ENCODE measurements at places on chromosomes 5 and 9.

DNA sequence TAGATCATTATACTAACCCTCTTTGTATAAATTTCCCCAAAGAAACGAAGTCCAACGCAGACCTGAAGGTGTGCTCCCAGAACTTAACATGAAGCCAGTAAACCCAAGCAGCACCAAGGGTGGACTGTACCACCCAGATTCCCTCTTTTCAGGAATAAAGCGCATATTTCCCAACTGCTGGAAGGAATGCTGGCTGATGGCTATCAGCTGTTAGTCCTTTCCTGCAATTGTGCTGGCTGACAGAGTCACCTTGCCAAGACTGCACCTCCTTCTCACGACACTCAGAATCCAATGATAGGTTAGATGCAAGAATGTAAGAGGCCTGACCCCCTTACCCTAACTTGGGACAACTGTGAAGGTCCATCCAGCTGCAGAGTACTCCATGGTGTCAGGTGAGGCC lies 93.9 kb downstream of the MAPKAP1 start:
- DNase-seq = no peak

GRCh38 chr5:153523211-153523610 lies 32.7 kb downstream of the GRIA1 start:
- no peak for DNase-seq

GRCh38 chr5:62506659-62507460 lies 71.8 kb upstream of the LRRC70 start:
- DNase-seq = no peak

DNA sequence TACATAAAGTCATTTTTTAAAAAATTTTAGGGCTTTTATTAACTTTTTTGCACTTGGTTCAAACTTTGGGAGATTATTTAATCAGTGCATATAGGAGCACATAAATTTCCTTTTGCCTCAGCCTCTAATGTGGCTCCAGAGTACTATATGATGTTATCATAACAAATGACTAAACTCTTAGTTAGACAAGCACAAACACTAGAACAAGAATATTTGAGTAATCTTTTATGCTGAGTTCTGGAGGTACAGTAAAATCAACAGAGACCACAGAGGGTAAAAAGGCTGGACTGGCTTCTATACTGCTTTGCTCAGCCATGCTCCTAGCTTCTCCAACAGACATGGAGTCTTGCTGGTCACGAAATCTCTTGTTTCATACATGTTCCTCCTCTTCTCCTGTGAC lies 52.5 kb upstream of the SGCD start:
- no peak for DNase-seq

GRCh38 chr9:3696368-3696767 lies 170.6 kb upstream of the RFX3 start:
- DNase-seq = no peak

GRCh38 chr5:2178528-2178927 lies 295.8 kb upstream of the IRX4 start:
- peak; percentile 35 for DNase-seq

- no peak for DNase-seq
Measured at GRCh38 chr5:72313141-72313540, 6.9 kb downstream of the MRPS27 start.

DNA sequence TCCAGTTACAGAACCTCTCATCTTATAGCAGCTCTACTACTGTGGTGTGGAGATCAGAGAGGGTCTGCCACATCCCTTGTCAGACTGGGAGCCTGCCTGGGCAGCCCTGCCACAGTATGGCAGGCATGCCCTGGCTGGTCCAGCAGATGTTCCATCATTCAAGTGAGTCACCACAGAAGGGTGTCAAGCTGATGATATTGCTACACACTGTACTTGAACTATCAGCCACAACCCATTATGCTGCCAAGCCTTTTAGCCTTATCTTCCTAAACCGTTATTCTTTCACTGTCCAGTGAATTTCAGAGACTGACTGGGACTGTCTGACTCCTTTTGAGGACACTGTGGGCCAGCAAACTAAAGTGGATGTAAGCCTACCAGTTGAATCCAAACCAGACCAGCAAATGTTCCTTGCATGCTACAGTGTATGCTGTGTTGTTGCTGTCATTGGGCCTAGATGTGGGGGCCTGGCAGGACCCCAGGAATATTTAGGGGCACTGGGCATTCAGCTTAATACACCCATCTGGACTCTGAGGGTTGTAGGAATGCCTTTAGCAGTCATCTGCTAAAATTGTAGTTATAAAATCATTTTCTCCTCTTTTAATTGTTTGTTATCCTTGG lies 202.6 kb downstream of the NR3C1 start:
- no peak for DNase-seq

GRCh38 chr9:3262826-3263529 lies 262.8 kb downstream of the RFX3 start:
- DNase-seq = no peak

GRCh38 chr9:128011071-128011817 lies 30.5 kb upstream of the EEIG1 start:
- DNase-seq = no peak

- no peak for DNase-seq
Measured at GRCh38 chr9:4923580-4924544, 61.2 kb upstream of the JAK2 start.

DNA sequence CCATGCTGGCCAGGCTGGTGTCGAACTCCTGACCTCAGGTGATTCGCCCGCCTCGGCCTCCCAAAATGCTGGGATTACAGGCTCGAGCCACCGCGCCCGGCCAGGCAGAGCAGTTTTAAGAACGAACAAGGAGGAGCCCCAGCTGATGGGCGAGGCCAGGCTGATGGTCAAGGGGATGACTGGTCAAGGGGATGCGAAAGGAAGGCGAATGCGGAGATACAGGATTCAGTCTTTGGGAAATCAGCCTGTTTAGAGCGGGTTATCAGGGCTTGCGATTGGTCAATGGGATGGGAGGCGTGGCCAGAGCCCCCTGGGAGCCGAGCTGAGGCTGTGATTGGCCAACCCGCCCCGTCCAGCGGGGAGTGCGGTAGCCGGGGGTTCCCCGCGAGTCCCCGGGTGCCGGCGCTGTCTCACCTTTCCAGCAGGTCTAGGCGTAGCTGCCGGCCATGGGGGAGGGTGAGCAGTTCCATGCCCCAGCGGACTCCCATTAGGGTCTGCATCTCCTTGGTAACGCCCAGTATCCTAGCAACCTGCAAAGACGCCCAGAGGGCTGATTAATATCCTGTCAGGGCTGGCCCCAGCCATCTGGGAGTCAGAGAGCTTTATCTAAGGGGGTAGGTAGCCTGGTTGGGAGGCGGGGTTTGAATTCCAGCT lies 7.5 kb upstream of the TOR2A start:
- DNase-seq = no peak

GRCh38 chr5:90437663-90438062 lies 28.1 kb upstream of the CETN3 start:
- DNase-seq = no peak

DNA sequence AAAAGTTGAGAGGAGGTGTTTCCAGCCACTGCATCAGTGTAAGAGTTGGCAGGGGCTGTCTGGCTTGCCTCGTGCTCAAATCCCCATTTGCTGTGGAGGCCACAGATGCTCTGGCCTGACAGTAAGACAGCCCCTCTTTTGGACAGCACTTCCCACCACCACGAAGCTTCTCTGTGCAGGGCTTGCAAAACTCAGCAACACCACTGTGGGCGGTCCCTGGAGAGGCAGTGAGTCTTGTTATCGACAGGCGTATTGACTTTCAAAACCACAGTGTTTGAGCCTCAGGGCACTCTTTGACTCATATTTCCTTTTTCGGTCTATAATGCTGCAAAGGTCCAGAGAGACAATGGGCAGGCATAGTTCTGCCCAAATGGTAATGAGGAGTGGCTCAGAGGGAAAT lies 539.5 kb downstream of the EBF1 start:
- DNase-seq = no peak

DNA sequence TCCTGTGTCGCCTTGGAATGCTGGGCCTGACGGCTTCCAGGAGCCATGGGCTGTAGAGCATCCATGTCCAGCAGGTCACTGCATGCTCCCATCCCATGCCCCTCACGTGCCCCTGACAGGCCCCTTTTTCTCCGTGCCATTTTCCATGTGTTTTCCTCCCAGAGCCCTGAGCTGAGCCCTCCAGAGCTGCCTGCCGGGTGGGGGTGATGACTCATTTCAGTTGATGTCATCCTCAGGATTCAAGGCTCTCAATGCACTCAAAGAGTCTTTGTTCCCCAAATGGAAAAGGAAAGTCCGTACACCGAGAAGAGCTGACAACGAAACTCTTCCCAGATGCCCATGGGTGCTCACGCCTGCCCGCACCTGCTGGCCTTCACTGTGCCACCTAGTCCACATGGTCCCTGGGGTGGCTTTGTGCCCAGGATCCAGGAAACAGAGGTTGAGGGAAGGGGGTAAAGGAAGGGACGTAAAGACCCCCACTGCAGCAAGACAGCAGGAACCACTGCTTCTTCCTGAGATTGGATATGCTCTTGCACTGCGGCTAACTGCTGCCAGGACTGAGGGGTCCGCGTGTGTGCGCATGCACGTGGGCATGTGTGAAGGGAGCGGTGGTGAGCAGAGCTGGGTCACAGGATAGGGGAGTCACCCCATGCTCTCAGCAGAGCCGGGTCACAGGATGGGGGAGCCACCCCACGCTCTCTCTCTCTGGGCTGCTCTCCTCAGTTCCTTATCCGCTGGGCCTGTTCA lies 27.6 kb downstream of the COL15A1 start:
- no peak for DNase-seq

DNA sequence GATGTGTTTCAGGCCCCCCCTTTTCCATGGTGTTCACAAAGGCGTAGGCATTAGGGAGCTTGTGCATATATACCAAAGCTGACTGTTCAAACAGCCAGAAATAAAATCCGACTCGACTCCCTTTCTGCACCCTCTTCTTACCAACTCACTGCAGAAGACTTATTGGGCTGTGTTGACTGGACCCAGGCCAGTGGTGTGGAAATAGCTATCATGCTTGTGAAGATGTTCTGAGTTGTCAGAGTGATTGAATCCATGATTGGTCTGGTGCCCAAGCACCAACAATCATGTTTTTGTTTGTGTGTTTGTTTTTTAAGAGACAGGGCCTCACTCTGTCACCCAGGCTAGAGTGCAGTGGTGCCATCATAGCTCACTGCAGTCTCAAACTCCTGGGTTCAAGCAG lies 21.6 kb downstream of the TJP2 start:
- DNase-seq = no peak

DNA sequence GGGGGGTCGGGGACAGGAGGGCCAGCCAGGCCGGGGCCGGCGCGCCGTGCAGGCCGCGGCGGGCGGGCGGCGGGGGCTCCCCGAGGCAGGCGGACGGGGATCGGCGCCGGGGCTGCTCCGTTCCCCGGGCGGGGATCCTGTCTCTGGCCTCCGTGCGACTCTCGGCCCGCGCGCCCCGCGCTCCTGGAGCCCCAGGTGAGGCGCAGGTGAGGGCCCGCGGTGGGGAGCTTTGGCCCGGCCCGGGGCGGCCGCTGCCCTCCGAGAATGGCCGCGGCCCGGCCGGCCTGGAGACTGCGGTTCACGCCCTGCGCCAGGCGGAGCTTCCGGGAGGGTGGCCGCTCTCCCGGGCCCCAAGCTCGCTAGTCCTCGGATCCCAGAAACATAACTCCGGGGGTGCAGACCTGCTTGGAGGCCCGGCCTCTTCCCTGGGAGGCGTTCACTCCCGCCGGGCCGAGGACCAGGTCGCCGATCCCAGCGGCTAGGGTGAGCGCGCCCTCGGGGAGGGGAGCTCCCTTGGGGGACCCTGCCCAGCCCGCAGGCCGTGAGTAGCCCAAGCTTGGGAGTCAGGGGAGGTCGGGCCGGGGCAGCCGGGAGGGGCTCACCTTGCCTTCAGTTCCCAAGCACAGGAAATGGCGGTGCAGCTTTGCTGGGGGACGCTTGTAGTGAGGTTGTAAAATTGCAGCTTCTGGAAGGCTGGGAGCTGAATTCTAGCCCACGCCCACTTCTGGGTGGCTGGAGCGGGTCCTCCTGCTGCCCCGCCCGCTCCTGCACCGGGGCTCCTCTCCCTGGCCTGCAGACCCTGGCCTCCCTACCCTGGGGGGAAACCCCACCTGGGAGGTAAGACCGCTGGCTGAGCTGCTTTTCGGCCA lies 723 bp downstream of the PPP1R26 start:
- no peak for DNase-seq

DNA sequence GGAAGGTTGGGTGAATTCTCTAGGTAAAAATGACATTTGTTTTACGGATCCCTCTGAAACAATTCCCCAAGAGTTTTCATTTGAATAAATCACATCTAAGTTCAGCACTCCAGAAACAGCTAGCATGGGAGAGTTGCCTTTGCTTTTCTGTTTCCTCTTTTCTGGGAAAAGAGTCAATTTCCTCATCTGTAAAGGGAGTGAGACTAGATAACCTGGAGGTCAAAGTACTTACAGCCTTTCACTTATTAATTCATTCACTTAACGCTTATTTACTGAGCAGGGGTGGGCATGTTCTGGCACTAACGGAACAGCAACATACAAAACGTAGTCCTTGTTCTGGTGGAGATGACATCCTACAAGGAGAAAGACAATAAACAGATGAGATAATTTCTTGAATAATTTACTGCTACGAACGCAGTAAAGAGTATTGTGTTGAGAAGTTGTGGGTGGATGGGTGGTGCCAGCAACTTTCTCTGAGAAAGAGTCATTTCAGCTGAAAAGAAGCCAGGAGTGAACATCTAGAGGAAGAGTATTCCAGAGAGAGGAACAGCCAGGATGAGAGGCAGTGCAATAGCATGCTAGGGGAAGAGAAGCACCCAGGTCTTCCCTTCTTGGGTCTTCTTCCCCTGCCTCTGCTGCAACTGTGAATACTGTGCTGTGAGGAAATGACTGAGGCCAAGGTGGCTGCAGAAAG lies 335.6 kb downstream of the ZSWIM6 start:
- no peak for DNase-seq

DNA sequence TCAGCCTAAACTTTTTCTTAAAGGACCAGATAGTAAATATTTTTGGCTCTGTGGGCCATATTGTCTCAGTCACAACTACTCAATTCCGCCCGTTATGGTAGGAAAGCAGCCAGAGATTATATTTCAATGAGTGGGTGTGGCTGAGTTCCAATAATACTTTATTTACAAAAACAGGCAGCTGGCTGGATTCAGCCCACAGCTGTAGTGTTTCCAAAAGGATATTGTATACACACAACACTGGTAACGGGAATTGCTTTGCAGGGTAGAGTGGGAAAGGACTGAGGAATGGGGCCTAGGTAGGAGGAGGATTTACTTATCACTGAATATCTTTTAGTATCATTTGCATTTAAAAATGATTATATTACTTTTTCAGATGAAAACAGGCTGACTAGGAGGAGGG lies 21.0 kb downstream of the GCNT4 start:
- no peak for DNase-seq

GRCh38 chr5:181260720-181261319 lies at the start of gene TRIM52:
TSS of gene TRIM52 (minus strand) at chr5:181261143. CDS start at chr5:181260813, 330 bp downstream.
- DNase-seq = peak; percentile 94

GRCh38 chr9:89888677-89889076 lies 283.9 kb downstream of the GADD45G start:
- peak; percentile 28 for DNase-seq

- DNase-seq = no peak
Measured at GRCh38 chr5:157328277-157328912, 62.5 kb downstream of the CYFIP2 start.

DNA sequence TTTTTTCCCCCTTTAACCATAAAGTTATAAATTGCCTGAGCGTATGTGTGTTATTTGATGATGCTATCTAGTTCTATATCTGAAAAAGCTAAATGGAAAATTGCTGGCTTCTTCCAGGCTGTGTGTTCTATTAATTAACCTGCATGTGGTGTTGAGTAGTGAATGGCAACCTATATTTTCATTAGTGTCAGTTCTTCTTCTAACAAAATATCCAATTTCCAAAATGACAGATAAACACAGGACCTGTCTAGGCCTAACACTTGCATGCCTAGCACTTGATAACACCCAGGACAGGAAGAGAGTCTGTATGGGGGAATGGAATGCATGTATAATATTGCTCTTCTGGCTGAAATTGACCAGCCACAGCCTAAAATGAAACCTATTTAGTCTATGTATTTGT lies 91.7 kb downstream of the CD180 start:
- DNase-seq = no peak
